ENCODE measurements at places on chromosomes 7 and 10.

GRCh38 chr10:63421591-63421990 lies 44.2 kb downstream of the JMJD1C start:
- DNase-seq: peak; percentile 40

DNA sequence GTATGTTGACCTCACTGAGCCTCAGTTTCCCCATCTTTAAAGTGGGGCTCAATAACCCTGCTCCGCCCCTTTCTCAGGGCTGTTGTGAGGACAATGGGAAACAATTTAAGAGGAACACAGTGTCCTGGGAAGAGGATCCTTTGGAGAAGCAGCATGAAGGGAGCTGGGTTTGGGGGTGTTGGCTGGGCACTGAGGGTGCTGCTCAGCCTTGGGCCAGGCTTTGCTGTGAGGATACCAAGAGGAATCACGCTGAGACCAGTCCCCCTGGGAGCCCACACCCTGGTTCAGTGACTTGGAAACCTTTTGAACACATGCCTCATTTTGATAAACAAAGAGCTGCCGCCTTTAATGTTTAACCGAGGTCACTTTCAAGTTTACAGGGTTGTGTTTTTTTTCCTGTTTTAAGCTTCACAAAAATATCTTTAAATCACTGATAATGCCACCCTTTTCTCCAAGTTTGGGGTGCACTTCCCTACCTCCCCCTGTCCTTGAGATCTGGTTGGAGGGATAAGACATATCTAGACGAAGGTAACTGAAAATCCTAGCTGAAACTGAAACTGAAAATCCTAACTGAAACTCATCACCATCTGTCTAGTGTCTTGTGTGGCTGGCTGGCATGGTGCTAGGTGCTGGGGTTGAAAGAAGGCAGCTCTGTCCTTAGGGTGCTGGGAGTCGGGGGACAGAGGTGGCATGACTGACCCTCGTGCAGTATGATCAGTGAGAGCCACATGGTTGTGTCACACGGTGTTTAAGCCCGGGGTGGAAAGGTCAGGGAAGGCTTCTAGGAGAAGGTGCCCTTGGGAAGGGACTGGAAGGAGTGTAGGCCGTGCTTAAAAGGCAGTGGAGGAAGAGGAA lies 27.7 kb downstream of the ZNF775 start:
- DNase-seq: peak; percentile 60

GRCh38 chr10:101939729-101940128 lies 96.1 kb upstream of the KCNIP2 start:
- DNase-seq: no peak

- no peak for DNase-seq
Observed at GRCh38 chr7:114554781-114555537, 140.3 kb downstream of the FOXP2 start.

DNA sequence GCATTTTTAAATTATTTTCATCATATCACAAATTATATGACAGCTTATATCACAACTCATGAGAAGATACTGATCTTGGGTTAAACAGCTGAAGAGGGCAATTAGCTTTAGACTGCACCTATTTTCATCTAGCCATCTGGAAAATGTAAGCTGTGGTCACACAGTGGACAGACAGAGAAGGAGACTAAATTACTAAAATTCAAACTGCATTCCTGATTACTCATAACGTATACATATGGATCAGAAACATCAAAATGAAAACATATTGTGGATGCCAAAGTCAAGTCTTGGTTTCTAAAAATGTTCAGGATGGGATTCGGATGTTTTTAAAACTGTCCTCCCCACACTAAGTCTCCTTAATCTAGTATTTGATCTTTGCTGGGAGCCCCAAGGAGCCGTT lies 6.6 kb downstream of the BBIP1 start:
- DNase-seq: no peak

GRCh38 chr10:11587722-11588259 lies 23.7 kb downstream of the USP6NL start:
- DNase-seq: no peak

GRCh38 chr10:2619916-2620315 lies 447.4 kb upstream of the PFKP start:
- DNase-seq: no peak

DNA sequence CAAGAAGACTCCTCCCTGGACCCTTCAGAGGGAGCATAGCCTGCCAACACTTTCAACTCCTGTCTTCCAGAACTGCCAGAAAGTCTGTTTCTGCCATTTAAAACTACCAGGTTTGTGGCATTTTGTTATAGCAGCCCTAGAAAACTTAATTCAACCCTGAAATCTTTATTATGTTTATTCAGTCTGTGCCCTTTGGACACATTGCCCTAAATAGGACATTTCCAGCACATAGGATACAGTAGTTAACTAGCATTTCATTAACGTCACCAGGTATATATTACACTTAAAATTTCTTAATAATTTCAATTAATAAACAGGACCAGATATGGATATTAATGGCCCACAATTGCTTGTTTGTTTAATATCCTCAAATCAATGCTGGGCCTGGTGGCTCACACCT lies 54.3 kb downstream of the KCNH2 start:
- no peak for DNase-seq

- DNase-seq: no peak
Observed at GRCh38 chr7:122767339-122767738, 64.6 kb upstream of the RNF148 start.

GRCh38 chr10:35453855-35454532 lies 117.7 kb downstream of the CCNY start:
- no peak for DNase-seq

GRCh38 chr10:131396121-131397050 lies 84.9 kb upstream of the TCERG1L start:
- no peak for DNase-seq

- DNase-seq: no peak
Observed at GRCh38 chr10:129020651-129021330, 446.2 kb upstream of the MGMT start.

- DNase-seq: no peak
Observed at GRCh38 chr7:106639476-106640334, 21.3 kb downstream of the CCDC71L start.

GRCh38 chr7:127390186-127390816 lies 2.2 kb downstream of the ZNF800 start:
- DNase-seq: no peak

DNA sequence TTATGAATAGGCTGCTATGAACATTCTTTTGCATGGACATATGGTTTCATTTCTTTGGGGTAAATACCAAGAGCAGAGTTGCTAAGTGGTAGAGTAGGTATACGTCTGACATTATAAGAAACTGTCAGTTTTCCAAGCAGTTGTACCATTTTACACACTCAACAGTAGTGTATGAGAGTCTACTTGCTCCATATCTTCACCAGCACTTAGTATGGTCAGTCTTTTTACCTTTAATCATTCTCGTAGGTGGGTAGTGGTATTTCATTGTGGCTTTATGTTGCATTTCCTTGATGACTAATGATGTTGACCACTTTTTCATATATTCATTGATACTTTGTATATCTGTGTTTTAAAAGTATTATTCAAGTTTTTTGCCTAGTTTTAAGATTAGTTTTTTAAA lies 45.1 kb downstream of the POU6F2 start:
- no peak for DNase-seq

DNA sequence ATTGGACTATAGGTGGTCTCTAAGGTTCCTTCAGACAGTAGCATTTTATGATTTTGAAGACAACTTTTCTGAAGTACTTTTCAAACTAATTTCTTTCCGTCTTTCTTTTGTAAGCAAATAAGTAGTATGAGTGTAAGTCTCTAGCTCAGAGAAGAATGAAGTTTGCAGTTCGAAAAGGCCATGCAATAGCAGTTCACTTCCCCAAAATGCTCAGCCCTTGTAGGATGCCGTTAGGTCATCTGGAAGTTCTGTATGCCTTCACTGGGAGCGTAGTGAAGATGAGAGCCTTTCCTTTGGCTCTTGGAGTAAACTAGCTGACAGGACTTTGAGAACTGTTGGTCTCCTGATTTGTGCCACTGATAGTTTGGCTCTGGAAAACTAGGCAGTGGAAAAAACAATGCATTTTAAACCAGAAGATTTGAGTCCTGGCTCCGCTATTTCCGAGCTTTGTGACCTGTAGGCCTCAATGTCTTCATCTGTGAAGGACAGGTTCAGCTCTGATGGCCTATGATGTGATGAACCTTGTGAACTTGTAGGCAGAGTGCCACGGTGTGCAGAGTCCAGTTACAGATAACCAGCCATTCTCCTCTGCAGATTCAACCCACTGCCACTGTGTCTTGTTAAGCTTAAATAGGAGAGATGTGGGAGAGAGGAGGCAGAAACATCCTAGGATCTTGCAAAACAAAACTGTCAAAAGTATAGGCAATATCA lies 18.8 kb downstream of the SGPL1 start:
- DNase-seq: no peak

- no peak for DNase-seq
Observed at GRCh38 chr7:24739306-24739705, 18.0 kb downstream of the GSDME start.

GRCh38 chr10:125158275-125158600 lies 2.1 kb downstream of the CTBP2 start:
- DNase-seq: no peak

- DNase-seq: no peak
Observed at GRCh38 chr7:12539681-12540080, 30.8 kb upstream of the SCIN start.

GRCh38 chr7:96921231-96921630 lies 84.1 kb upstream of the DLX6 start:
- DNase-seq: no peak

- DNase-seq: no peak
Observed at GRCh38 chr7:93212881-93213280, 13.4 kb downstream of the HEPACAM2 start.

DNA sequence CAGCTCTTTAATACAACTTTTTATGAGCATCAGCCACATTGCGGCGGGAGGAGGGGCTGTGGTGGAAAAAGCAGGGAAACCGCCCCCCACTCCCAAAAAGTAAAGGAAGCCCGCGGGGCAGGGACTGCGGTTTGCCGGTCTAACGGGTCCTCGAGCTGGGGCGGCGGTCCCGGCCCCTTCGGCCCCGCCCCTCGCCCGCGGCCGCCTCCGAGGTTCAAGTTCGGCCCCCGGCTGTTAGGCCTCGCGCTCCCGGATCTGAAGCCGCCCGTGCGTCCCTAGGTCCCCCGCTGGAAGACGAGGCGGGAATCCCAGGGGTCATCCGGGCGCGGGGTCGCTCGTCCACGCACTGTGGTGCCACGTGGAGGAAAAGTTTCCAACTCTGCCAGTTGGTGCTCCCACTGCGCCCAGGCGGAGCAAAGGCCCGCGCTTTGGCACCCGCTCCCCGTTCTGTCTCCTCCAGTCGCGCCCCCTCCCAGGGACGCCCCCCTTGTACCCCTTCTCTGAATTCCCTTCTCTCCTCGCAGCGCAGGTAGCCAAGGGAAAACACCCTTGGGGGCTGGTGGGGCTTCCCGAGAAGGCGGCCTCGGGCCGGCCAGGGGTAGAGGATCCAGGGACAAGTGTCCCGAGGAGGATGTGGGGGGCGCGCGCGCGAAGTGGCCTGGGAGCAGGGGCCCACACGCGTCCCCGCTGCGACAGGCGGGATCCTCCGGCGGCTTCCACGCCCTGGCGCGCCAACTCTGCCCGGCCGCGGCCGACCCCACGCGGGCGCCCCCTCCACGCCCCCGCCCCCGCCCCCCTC lies 798 bp upstream of the AUTS2 start:
- DNase-seq: no peak

- DNase-seq: no peak
Observed at GRCh38 chr7:82129091-82129490, 314.5 kb downstream of the CACNA2D1 start.

DNA sequence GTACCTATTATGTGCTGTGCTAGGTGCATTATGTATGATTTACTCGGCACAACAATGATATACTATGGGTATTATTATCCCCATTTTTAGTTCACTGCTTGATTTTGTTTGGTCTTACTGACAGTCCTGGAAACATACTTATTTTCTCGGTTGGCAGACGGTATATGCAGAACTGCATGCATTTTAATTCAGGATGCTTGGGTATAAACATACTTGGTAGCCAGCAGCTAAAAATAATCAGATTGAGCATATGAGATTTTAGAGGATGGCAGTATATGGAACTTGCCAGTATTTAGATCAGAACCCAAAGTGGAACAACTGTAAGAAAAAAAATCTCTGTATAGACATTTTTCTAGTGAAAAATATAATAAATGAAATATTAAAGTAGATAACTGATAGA lies 163.3 kb downstream of the DNAH11 start:
- DNase-seq: no peak

DNA sequence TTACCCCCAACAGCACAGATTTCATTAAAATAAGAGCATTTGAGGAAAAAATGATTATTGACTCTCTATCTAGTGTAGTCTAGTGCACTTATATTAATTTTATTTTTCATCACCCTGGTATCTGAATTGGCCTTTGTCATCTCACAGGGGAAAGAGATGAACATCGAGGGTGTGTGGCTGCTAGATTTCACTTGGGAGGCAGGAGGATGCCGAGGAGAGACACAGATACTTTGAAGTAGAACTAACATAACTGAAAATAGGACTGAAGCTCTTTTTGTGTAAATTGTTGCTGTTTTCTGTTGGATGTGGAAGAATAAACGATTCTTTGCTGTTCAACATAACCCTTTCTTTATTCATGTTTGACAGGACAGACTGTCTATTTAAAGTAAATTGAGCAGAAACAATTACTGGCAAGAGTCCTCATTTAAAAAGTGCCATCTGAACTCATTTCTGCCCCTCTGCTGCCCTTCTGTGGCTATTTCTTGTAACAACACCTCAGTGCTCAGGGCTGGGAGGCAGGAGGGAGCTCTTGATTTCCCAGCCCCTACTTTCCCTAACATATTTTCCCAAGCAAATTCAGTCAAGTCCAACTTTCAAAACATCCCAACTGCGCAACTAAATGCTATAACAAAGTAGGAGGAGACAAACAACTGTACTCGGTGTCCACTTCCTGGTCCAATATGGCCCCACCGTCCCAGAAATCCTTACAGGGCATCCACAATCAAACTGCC lies 15.6 kb downstream of the LYZL1 start:
- peak; percentile 30 for DNase-seq

- no peak for DNase-seq
Observed at GRCh38 chr10:60480865-60481563, 91.3 kb upstream of the ANK3 start.

- peak; percentile 4 for DNase-seq
Observed at GRCh38 chr7:24981171-24981951, 1.4 kb upstream of the OSBPL3 start.

DNA sequence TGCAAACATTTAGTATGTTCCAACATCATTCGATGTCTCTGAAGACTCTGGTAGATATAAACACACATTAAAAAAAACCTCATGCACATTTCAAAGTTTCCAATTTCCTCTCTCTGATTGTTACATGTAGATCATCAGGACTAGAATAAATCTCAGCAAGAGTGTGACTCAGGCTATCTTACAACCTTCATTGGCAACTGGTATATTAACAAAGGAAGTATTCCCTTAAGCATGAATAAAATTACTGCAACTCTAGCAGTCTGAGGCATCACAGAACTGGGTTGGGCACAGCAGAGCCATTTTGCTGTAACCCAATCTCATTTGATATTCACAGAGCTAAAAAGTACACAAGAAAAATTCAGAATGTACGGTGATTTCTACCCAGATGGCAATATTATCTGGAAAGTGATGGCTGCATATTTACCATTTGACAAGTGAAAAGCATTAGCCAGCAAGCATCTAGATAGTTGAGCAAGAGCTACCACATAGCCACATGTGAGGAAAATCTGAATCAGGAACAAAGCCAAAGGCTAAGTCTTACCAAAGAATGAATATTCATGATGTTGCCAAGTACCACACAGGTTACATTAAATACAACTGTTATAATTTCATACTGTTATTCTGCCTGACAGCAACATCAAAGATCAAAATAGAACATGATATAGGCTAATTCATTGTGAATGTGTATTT lies 232.2 kb downstream of the CRPPA start:
- DNase-seq: no peak

GRCh38 chr10:26840938-26841732 lies 19.6 kb downstream of the ABI1 start:
- no peak for DNase-seq

- DNase-seq: no peak
Observed at GRCh38 chr10:22247636-22248035, 29.8 kb upstream of the EBLN1 start.
